ENCODE measurements at places on chromosomes 2 and 18.

- peaks cover 34% of the 10 kb centered on the region for H3K36me3 ChIP-seq
- no peak overlapping the region for H3K27ac ChIP-seq
- no peaks in the 10 kb centered on the region for H3K27me3 ChIP-seq
- DNase-seq, result no peak
- no peak overlapping the region for H3K4me3 ChIP-seq
Observed at GRCh38 chr2:20273042-20273441, 48.1 kb upstream of the SDC1 start.

- H3K27me3 ChIP-seq, result no peaks in the 10 kb centered on the region
- no peak overlapping the region for H3K4me3 ChIP-seq
- no peaks in the 10 kb centered on the region for H3K36me3 ChIP-seq
- no peaks in the 10 kb centered on the region for H3K4me1 ChIP-seq
Observed at GRCh38 chr2:226136739-226137138, 662.9 kb downstream of the IRS1 start.

- no peaks in the 10 kb centered on the region for H3K27me3 ChIP-seq
- no peak for DNase-seq
- H3K36me3 ChIP-seq, result no peaks in the 10 kb centered on the region
Observed at GRCh38 chr2:86293612-86294011, 43.8 kb downstream of the REEP1 start.

DNA sequence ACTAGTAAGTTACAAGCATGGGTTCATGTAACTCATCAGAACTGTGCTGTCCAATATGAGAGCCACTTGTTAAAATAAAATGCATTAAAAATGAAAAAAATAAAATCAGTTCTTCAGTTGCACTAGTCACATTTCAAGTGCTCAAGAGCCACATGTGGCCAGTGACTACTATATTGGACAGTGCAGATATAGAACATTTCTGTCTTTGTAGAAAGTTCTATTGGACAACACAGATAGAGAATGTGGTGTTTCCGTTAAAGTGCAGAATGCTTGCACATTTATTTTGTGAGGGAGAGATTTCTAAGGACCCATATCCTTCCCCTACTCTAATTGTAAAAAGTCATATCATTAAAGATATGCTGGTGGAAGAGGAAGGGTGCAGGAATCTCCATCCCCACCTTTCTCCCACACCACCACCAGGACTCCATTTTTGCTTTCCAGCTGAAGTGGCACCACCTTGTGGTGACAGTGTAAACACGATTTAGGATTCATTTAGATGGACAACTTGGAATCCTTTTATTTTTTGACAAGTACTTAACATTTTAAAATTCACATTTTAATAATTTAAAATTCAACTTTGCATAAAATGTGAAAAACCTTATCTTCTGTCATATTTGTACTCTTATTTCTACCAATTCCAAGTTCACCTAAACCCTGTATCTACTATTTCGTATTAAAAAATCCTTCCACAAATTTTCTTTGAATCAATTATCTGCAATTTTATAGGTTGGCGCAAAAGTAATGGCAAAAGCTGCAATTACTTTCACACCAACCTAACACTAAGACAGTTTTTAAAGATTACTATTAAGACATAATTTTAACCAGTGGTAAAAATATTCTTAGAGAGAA lies 9.4 kb upstream of the CD302 start:
- H3K36me3 ChIP-seq, result no peaks in the 10 kb centered on the region
- no peaks in the 10 kb centered on the region for H3K4me1 ChIP-seq
- H3K4me3 ChIP-seq, result no peak overlapping the region
- no peak for DNase-seq

GRCh38 chr2:28639092-28639691 lies 112.4 kb upstream of the PPP1CB start:
- H3K4me1 ChIP-seq, result peaks cover 18% of the 10 kb centered on the region
- H3K4me3 ChIP-seq, result no peak overlapping the region
- no peaks in the 10 kb centered on the region for H3K27me3 ChIP-seq
- no peak for DNase-seq
- no peaks in the 10 kb centered on the region for H3K36me3 ChIP-seq

DNA sequence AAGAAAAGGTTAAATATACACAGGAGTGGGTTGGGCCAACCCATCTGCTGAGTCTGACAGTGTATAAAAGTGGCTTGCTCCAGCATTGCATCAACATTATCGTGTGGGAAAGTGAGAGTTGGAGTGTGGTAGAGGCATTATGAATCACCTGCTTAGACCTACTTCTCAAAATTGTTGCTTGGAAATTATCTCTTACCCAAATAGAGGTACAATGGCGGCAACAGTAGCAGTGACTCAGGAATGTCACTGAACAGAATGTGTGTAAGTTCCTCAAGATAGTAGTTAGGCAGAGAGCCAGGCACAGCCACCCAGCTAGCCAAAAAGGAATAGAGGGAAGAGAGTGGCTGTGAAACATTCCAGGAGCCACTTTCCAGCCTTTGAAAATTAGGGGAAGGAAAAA lies 616.0 kb downstream of the NUP35 start:
- H3K27me3 ChIP-seq, result no peaks in the 10 kb centered on the region
- H3K36me3 ChIP-seq, result no peaks in the 10 kb centered on the region
- no peak overlapping the region for H3K4me3 ChIP-seq
- no peak overlapping the region for H3K27ac ChIP-seq

DNA sequence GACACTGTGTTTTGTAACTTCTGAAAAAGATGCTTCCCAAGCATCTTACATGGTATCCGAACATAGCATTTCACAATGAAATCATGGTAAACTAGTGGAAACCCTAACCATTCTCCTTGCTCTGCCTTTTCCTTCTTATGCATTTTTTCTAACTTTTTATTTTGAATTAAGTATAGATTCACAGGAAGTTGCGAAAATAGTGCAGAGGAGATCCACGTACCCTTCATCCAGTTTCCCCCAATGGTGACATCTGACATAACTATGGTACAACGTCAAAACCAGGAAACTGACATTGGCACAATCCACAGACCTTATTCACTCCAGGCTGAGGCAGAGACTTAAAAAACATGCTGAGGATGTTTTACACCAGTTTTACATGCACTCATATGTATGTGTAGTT lies 38.3 kb downstream of the AAK1 start:
- DNase-seq, result no peak
- no peaks in the 10 kb centered on the region for H3K36me3 ChIP-seq
- peaks cover 9% of the 10 kb centered on the region for H3K4me1 ChIP-seq
- H3K27me3 ChIP-seq, result no peaks in the 10 kb centered on the region

DNA sequence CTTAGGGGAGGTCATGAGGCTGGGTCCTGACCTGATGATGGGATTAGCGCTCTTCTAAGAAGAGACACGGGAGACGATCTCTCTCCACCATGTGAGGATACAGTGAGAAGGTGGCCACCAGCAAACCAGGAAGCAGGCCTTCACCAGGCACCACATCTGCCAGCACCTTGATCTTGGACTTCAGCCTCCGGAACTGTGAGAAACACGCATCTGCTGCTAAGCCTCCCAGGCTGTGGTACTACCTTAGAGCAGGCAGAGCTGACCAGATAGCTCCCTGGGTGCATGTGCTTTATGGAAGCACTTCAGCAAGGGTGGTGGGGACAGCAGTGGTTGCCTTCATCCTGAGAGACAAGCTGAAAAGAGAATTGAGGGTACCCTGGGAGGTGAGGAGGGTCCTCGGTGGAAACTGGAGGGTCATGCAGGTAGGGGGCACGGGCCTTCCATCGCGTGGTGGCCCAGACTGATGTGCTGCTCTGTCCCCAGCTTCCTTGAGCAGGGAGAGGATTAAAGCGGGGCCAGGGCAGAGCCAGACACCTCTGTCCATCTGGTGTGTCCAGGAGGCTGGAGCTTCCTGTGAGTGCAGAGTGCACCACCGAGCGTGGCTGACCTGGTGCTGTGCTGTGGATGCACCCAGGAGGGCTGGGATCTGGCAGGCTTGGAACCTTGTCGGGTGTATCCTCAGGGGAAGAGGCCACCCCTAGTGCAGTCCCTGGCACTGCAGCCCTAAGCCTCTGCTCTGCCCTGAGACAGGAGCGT lies 42.9 kb upstream of the HS6ST1 start:
- H3K4me1 ChIP-seq, result peaks cover 9% of the 10 kb centered on the region
- H3K27ac ChIP-seq, result no peak overlapping the region
- peak; percentile 51 for DNase-seq
- no peak overlapping the region for H3K4me3 ChIP-seq
- H3K36me3 ChIP-seq, result no peaks in the 10 kb centered on the region

DNA sequence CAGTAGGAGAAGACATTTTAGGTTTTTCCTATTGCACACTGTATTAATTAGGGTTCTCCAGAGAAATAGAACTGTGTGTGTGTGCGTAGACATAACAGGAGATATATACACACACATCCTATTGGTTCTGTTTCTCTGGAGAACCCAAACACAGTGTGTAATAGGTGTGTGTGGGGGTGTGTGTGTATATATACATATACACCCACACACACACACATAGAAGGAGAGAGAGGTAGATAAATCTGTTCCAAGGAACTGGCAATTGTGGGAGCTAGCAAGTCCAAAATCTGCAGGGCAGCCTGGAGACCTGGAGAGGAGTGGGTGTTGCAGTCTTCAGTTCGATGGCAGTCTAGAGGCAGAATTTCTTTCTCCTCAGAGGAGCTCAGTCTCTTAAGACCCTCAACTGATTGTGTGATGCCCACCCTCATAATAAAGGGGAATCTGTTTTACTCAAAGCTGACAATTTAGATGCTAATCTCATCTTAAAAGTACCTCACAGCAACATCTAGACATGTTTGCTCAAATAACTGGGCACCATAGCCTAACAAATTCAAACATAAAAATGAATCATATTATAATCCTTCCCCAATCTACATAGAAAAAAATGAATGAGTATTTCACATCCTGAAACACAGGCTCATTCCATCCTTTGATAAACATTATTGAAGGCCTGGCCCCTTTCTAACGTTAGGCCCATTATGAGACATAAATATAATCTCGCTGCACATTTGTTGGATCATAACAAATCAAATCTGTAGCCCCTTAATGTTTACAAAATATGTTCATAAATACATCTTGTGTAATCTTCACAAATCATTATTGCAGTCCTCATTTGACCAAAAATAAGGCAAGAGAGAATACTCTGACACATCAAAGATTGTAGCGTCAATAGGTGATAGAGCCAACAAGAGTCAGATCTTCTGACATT lies 35.1 kb upstream of the RTN4 start:
- no peaks in the 10 kb centered on the region for H3K36me3 ChIP-seq
- H3K4me3 ChIP-seq, result no peak overlapping the region
- no peak for DNase-seq
- no peak overlapping the region for H3K27ac ChIP-seq
- no peaks in the 10 kb centered on the region for H3K27me3 ChIP-seq
- H3K4me1 ChIP-seq, result no peaks in the 10 kb centered on the region

GRCh38 chr2:105361102-105361889 lies 24.0 kb downstream of the C2orf49 start:
- H3K36me3 ChIP-seq, result peaks cover 61% of the 10 kb centered on the region
- DNase-seq, result no peak
- no peaks in the 10 kb centered on the region for H3K27me3 ChIP-seq
- no peak overlapping the region for H3K27ac ChIP-seq

GRCh38 chr2:214504599-214505376 lies 93.9 kb downstream of the VWC2L start:
- no peak overlapping the region for H3K27ac ChIP-seq
- H3K27me3 ChIP-seq, result no peaks in the 10 kb centered on the region
- H3K4me1 ChIP-seq, result no peaks in the 10 kb centered on the region
- DNase-seq, result no peak
- H3K4me3 ChIP-seq, result no peak overlapping the region

DNA sequence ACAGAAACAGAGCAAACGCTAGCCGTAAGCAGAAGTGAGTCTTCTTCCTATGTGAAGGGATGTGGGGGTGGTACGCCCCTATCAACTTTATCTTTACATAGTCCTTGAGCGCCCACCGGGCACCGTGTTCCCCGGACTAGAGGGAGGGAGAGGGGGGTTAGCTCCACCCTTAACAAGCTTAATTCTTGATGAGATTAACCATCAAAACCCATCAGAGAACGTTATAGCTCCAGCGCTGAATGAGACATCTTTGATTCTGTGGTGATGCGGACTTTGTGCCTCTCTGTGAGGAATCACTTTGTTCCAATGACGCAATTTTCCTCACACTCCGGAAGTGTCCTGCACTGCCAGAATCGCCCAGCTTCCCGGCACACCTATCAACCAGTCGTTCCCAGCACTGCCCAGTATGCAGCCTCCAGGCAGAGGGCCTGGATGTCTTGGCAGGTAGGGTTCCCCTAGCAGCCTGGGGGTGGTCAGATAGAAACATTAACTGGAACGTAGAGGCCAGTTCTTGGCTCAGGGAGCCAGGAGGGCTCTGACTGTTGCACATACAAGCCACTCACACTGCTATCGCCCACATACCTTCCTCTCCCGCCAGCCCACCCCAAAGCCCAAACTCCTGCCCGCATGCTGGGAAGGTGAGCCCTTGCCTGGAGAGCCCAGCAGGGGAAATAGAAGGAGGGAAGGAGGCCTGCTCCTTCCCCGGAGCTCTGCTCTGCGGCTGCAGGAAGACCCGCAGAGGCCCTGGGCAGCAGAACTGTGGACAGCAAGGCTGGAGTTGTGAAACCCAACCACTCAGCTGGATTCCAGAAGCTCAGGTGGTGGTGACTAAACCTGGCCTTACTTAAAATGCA lies 1.9 kb upstream of the ODC1 start:
- H3K27me3 ChIP-seq, result no peaks in the 10 kb centered on the region
- peak overlapping the region; percentile 68 for H3K27ac ChIP-seq
- H3K36me3 ChIP-seq, result peaks cover under 1% of the 10 kb centered on the region
- H3K4me3 ChIP-seq, result peak overlapping the region; percentile 69
- DNase-seq, result peak; percentile 77
- peaks cover 38% of the 10 kb centered on the region for H3K4me1 ChIP-seq

DNA sequence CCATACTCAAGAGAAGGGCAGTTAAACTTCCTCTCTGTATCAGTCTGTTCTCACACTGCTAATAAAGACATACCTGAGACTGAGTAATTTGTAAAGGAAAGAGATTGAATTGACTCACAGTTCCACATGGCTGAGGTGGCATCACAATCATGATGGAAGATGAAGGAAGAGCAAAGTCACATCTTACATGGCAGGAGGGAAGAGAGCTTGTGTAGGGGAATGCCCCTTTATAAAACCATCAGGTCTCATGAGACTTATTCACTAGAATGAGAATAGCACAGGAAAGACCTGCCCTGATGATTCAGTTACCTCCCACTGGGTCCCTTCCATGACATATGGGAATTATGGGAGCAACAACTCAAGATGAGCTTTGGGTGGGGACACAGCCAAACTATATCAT lies 1.4 kb upstream of the IL36B start:
- H3K27ac ChIP-seq, result no peak overlapping the region
- H3K4me1 ChIP-seq, result no peaks in the 10 kb centered on the region
- no peaks in the 10 kb centered on the region for H3K27me3 ChIP-seq
- H3K36me3 ChIP-seq, result no peaks in the 10 kb centered on the region

DNA sequence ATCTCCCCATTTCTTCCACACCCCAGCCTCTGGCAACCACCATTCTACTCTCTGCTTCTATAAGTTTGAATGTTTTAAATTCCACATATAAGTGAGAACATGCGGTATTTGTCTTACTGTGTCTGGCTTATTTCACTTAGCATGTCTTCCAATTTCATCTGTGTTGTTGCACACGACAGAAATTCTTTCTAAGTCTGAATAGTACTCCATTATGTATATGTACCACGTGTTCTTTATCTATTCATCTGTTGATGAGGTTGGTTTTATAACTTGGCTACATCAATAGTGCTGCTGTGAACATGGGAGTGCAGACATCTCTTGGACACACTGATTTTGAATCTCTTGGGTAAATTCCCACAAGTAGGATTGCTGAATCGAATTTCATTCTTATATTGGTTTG lies 31.8 kb upstream of the MTX2 start:
- H3K4me3 ChIP-seq, result no peak overlapping the region
- H3K36me3 ChIP-seq, result no peaks in the 10 kb centered on the region
- H3K4me1 ChIP-seq, result no peaks in the 10 kb centered on the region
- H3K27ac ChIP-seq, result no peak overlapping the region
- DNase-seq, result no peak
- H3K27me3 ChIP-seq, result peaks cover 6% of the 10 kb centered on the region

GRCh38 chr2:122816803-122817202 lies 1061.4 kb downstream of the TSN start:
- DNase-seq, result no peak
- no peaks in the 10 kb centered on the region for H3K27me3 ChIP-seq
- H3K36me3 ChIP-seq, result no peaks in the 10 kb centered on the region
- no peak overlapping the region for H3K4me3 ChIP-seq
- no peak overlapping the region for H3K27ac ChIP-seq
